ENCODE measurements at places on chromosomes 16 and 17.

DNA sequence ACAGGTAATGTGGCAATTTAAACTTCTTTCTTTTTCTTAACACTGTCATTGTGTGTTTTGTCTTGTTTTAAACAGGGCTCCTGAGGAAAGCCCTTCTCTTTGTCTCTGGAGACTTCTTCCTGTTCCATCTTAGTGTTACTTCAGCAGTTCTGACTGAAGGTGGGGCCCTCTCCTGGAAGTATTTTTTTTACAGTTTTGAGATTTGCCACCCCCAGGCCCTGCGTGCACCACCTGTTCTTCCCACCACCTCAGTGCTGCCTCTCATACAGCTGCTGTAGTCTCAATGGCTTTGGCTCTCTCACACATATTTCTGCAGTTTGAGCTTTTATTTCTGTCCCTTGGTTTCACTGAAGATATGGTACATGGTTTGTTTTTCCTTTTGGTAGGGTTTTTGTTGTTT lies 52.5 kb upstream of the ALDH3A1 start:
- peaks cover 16% of the 10 kb centered on the region for H3K4me1 ChIP-seq
- H3K27me3 ChIP-seq = no peaks in the 10 kb centered on the region
- no peak overlapping the region for H3K4me3 ChIP-seq
- no peak overlapping the region for H3K27ac ChIP-seq
- H3K36me3 ChIP-seq = peaks cover 37% of the 10 kb centered on the region
- DNase-seq = no peak

GRCh38 chr17:2150806-2151205 lies 95.9 kb downstream of the HIC1 start:
- H3K4me1 ChIP-seq = peaks cover 14% of the 10 kb centered on the region
- no peak overlapping the region for H3K4me3 ChIP-seq
- no peak for DNase-seq
- no peak overlapping the region for H3K27ac ChIP-seq

GRCh38 chr16:23254338-23254737 lies 47.8 kb upstream of the SCNN1B start:
- no peak overlapping the region for H3K4me3 ChIP-seq
- peaks cover 8% of the 10 kb centered on the region for H3K27me3 ChIP-seq
- no peak for DNase-seq
- H3K4me1 ChIP-seq = no peaks in the 10 kb centered on the region
- no peaks in the 10 kb centered on the region for H3K36me3 ChIP-seq

DNA sequence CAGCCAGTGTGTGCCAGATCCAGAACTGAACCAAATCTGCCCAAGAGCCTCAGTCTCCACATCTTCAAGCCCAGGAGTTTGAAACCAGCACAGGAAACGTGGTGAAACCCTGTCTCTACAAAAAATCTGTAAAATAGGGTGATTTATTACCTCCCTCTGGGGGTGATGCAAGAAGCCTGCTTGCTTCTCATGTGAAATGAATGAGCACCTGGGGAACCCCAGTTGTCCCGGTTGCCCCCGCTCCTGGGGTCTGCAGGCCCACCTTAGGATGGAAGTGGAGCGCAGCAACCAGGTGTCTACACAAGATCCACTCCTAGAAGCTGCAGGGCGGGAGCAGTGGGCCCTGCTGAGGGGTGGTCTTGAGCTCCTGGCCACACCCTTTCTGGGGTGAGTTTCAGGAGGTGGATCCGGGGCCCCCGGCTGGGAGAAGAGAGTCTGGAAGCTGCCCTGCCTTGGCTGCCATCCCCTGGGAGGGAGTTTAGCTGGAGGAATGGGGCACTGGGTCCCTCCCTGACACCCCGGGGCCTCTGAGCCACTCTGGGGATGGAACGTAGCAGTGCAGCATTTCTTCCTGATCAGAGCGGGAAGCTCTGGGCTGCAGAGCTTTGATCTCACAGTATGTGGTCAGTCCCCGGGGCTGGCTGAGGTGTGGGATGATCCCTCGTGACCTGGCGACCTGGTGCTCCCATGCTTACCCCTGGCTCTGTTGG lies 117.8 kb downstream of the RAB11FIP4 start:
- peaks cover 53% of the 10 kb centered on the region for H3K4me1 ChIP-seq
- peak overlapping the region; percentile 78 for H3K4me3 ChIP-seq
- DNase-seq = peak; percentile 49

- H3K4me3 ChIP-seq = no peak overlapping the region
- DNase-seq = no peak
- no peaks in the 10 kb centered on the region for H3K36me3 ChIP-seq
- H3K4me1 ChIP-seq = no peaks in the 10 kb centered on the region
- H3K27me3 ChIP-seq = no peaks in the 10 kb centered on the region
These were observed 217.1 kb downstream of the HS3ST3A1 start for GRCh38 chr17:13384626-13385025.

GRCh38 chr17:72566671-72567484 lies 446.1 kb downstream of the SOX9 start:
- H3K27me3 ChIP-seq = peaks cover 40% of the 10 kb centered on the region
- H3K4me1 ChIP-seq = peaks cover 18% of the 10 kb centered on the region
- peak overlapping the region; percentile 24 for H3K27ac ChIP-seq
- H3K36me3 ChIP-seq = no peaks in the 10 kb centered on the region

GRCh38 chr17:27466743-27467375 lies 10.6 kb downstream of the KSR1 start:
- peak overlapping the region; percentile 92 for H3K27ac ChIP-seq
- H3K4me3 ChIP-seq = peak overlapping the region; percentile 51
- peak; percentile 82 for DNase-seq
- peaks cover 86% of the 10 kb centered on the region for H3K4me1 ChIP-seq

GRCh38 chr17:951325-952132 lies 28.0 kb downstream of the NXN start:
- DNase-seq = no peak
- H3K36me3 ChIP-seq = no peaks in the 10 kb centered on the region
- H3K4me1 ChIP-seq = no peaks in the 10 kb centered on the region
- H3K4me3 ChIP-seq = no peak overlapping the region
- H3K27ac ChIP-seq = no peak overlapping the region
- peaks cover 40% of the 10 kb centered on the region for H3K27me3 ChIP-seq

- peak; percentile 53 for DNase-seq
- peaks cover 14% of the 10 kb centered on the region for H3K36me3 ChIP-seq
These were observed 5.2 kb upstream of the OR1F1 start for GRCh38 chr16:3182608-3183444.

- H3K36me3 ChIP-seq = no peaks in the 10 kb centered on the region
- H3K27me3 ChIP-seq = peaks cover 79% of the 10 kb centered on the region
- no peak for DNase-seq
- H3K27ac ChIP-seq = no peak overlapping the region
- H3K4me1 ChIP-seq = peaks cover 11% of the 10 kb centered on the region
These were observed 20.4 kb downstream of the ACTG1 start for GRCh38 chr17:81492202-81492601.

- no peaks in the 10 kb centered on the region for H3K36me3 ChIP-seq
- no peak overlapping the region for H3K4me3 ChIP-seq
- peak; percentile 65 for DNase-seq
- peaks cover 33% of the 10 kb centered on the region for H3K4me1 ChIP-seq
These were observed 94.6 kb downstream of the RGS9 start for GRCh38 chr17:65231662-65232335.

DNA sequence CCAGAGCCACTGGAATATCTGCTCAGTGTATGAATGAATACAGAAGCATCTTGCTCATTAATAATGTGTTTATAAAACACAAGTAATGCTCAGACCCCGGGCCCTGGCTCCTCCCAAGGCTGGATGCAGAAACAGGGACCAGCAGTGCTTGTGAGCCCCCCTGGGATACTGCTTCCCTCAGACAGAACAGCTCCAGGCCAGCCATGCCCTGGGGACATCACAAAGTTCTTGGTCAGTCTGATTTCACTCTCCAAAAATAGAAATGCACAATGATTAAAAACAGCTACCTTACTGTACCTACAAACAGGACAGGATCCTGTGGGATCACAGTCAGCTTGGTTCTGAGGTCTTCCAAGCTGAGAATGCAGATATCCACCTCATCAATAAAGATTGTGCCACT lies 68.2 kb downstream of the ABCC12 start:
- no peaks in the 10 kb centered on the region for H3K4me1 ChIP-seq
- no peaks in the 10 kb centered on the region for H3K36me3 ChIP-seq
- peaks cover 14% of the 10 kb centered on the region for H3K27me3 ChIP-seq

DNA sequence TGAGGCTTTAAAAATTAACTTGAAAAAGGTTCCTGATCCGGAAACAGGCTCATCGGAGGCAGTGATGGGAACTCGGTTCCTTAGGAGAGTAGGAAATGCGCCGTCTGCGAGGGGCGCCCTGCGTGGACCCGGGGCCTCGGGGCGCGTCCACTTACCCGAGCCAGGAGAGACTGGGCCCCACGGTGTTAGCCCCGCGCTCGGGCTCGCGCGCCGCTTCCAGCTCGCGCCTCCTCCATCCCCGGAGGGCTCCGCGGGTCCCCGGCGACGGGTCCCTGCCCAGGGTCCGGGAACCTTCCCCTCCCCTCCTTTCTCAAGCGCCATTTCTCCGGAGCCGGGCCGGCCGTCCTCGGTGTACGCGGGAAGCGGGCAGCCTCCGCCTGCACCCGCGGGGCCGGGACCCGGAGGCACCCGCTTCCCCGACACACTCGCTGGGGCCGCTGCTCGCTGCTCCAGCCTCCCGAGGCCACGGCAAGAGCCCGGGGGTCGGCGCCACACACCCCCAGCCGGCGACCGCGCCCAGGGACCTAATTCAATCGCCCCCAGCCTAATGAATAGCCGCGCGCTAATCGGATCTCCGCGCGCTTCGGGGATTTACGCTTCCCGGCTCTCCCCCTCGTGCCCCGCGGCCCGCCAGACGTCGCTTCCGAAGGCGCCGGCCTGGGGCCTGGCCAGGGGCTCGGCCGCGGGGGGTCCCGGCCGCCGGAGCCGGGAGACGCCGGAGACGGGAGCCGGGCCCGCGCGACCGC lies 2.2 kb upstream of the BAHCC1 start:
- peak overlapping the region; percentile 72 for H3K27ac ChIP-seq
- peaks cover 15% of the 10 kb centered on the region for H3K4me1 ChIP-seq
- no peak overlapping the region for H3K4me3 ChIP-seq
- no peak for DNase-seq
- H3K36me3 ChIP-seq = peaks cover 4% of the 10 kb centered on the region

DNA sequence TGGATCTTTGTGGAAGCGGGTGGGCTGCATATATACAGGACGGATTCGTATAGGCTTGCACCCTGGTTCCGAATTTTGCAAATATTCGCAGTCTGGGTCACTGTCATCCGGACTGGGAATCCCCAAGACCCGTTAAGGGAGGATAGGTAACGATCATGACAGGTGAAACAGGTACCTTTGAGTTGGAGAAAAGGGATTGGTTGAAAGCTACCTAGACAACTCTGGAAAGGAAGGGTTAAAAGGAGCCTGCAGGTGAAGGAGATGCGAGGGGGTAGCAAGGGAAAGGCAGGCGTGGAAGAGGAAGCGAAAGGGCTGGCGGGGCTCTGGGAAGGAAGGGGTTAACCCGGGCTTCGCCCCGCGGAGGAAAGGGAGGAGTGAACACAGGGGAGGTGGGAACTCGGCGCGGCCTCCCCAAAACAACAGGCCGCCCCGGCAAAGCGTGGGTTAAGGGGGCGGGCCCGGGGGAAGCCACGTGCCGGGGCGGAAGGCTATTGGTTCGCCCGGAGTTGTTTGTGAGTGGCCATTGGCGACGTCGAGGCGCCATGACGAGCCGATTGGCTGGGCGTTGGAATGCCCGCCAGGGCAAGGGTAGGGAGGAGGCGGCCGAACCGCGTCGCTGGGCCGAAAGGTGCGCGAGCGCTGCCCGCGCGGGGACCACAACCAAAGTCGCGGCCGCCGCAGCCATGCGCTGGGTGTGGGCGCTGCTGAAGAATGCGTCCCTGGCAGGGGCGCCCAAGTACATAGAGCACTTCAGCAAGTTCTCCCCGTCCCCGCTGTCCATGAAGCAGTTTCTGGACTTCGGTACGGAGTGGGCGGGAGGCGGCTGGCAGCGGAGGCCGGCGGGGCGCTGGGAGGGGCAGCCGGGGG lies at the start of gene PDK2:
Gene PDK2 (plus strand): TSS at position 599 of the 867 bp plus-strand sequence. CDS start 85 bp downstream, at position 684.
- peak; percentile 97 for DNase-seq
- peaks cover 34% of the 10 kb centered on the region for H3K4me1 ChIP-seq
- peak within 1 kb of the TSS; percentile 97 for H3K4me3 ChIP-seq
- peaks cover 4% of the 10 kb centered on the region for H3K36me3 ChIP-seq
- peak within 1 kb of the TSS; percentile 94 for H3K27ac ChIP-seq

DNA sequence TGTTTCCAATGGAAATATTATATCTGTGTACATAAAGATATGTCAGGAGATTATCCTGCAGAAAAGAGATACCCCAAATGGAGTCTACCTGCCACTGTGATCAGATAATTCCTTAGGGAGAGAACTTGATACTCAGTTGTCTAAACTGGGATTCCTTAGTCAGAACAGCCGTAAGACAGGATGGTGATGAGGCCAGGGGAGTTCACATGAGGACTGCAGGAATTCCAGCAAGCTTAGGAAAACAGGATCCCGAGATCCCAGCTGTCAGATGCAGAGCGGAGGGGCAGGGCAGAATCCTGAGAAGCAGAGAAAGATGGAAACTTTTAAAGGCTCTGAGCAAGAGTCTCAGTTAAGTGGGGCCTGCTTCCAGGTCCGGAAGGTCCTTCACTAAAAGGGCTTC lies 4.7 kb downstream of the KRABD2 start:
- no peak overlapping the region for H3K27ac ChIP-seq

DNA sequence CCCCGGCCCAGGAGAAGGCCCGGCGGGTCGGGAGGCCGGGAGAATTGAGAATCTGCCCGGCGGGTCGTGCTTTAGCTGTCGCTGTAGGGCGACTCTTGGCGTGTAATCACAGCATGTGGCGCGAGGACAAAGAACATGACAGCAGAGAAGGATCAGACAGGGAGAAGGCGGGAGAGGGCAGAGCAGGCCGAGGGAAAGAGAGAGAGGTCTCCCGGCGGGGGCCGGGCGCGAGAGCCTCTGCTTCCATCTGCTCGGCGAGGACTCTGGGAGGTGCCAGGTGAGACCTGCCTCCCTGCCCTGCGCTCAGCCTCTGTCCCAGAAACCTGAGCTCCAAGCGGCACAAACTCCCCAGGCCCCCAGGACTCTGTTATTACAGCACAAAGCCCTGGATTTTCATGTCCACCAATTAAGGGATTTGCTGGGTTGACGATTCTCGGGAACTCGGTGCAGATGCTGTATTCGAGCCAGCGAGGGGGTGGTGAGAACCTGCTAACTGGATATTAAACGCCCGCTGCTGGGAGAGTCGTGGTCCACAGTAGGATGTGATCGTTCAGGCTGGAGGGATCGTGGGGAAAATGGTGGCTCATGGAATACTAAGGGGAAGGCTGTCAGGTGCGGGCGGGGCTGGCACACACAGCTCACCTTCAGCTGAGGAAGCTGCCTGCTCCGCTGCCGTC lies 172.0 kb upstream of the CIBAR2 start:
- no peak for DNase-seq
- peaks cover 4% of the 10 kb centered on the region for H3K27me3 ChIP-seq
- H3K36me3 ChIP-seq = no peaks in the 10 kb centered on the region
- H3K4me1 ChIP-seq = no peaks in the 10 kb centered on the region
- H3K27ac ChIP-seq = no peak overlapping the region

GRCh38 chr17:79633993-79634813 lies 23.4 kb upstream of the RBFOX3 start:
- H3K27me3 ChIP-seq = peaks cover 11% of the 10 kb centered on the region
- DNase-seq = peak; percentile 10
- no peak overlapping the region for H3K4me3 ChIP-seq
- H3K4me1 ChIP-seq = no peaks in the 10 kb centered on the region
- no peak overlapping the region for H3K27ac ChIP-seq
- no peaks in the 10 kb centered on the region for H3K36me3 ChIP-seq

All from activated naive CD4-positive, alpha-beta T cell treated with anti-CD3 and anti-CD28 coated beads, Interleukin-2, amount 10 ng/mL, durations not matched to agents 7 days and 5 days (primary cell).